CD4-positive, alpha-beta T cell treated with Interleukin-15 for 4 hours (primary cell): ENCODE measurements at places on chromosomes 4 and X.

- no peak for DNase-seq
Measured at GRCh38 chr4:125191232-125191631, 123.5 kb upstream of the FAT4 start.

DNA sequence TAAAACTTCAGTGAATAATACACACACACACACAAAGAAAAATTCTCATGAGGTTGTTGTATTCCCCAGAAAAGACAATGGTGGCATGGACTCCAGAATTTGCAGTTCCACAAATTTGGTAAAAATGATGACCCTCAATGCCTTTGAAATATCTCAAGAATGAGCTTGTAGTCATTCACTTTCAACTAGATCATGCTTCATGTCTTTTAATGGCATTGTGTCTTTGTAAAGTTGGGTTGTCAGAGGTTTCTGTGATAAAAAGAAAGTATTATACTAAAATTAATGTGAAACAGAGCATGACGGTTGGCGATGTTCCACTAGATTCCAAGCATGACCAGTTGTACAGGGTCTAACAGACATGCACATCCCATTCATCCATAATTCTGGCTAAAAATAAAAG is 685.0 kb upstream of the FRG1 start:
- DNase-seq = no peak

DNA sequence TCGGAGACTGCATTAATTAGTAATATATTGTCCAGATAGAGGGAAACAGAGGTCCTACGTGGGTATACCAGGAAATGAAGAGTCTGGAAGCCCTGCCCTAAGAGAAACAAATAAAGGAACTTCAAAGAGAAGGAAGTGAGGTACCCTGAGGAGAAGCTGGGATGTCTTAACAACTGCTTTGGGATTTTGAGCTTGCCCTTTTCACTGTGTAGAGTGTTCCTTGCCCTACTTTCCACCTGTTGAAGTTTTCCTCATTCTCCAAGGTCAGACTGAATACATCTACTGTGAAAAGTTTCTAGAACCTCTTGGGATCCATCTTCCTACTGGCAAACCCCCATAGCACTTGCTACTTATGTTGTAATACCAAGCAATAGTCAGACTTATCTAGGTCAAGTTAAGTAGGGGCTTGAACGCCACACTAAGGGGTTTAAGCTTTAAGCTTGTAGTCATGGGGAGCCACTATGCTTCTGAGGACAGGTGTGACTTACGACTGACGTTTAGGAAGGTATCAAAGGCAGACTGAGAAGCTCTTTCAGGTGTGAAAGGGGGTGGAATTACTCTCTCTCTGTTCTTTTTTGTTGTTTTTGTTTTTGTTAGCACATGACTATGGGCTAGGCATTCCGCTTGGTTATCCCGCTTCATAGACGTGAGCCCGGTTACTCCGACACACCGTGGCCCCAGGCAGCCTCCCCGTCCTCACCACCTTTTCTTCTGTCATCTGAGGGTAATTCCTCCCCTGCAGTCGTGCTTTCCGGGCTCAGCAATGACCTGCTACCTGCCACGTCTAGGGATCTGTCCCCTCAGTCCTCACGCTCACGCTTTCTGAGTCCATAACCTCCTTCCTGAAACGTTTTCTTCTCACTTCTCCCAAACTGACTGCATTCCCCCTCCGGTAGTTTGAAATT is 959 bp upstream of the REST start:
- DNase-seq = peak; percentile 2

DNA sequence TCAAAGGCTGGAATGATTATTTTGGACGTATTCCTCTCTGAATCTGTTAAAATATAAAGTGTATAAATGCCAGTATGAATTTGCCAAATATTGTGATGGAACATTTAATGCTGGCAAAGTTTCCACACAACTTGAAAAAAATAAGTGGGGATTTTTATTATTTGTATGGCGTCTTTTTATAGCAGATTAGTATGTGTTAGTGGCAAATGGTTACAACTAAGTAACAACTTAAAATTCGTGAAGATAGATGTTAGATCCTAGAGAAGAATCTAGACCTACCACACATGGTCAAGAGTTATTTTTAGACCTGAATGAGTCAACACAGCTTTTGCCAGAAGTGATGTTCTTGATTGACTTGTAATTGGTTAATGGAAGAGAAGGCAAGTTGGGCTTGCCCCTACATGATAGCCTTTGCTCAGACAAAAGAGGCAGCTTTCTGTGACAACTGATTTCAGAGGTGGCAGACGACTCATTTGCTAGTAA is 4.8 kb downstream of the CPE start:
- DNase-seq = no peak

DNA sequence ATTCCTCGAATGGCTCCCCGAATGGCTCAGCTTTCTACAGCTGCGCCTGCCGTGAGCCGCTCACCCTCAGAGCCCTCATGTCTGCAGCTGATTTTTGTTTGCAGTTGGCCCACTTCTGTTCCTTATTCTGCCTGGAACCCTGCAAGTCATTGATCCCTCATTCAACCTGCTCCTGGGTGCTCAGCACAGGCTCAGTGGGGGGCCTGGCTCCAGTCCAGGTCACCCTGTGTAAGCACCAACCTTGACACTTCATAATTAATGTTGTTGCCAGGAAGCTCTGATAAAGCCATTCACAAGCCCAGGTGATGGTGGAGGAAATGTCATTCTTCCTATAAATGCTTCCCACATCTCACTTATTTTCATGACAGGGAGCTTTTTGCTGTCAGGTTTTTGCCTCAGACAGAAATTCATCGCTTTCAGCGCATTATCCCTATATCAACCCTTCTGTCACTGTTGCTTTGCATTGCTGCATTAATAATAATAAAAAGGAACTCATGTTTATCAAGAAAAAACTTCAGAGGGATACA is 85.7 kb downstream of the F11 start:
- DNase-seq = no peak

- DNase-seq = no peak
Measured at GRCh38 chrX:136183917-136184316, 36.6 kb downstream of the FHL1 start.

GRCh38 chr4:47002580-47002979 is 9.2 kb upstream of the GABRA4 start:
- no peak for DNase-seq

DNA sequence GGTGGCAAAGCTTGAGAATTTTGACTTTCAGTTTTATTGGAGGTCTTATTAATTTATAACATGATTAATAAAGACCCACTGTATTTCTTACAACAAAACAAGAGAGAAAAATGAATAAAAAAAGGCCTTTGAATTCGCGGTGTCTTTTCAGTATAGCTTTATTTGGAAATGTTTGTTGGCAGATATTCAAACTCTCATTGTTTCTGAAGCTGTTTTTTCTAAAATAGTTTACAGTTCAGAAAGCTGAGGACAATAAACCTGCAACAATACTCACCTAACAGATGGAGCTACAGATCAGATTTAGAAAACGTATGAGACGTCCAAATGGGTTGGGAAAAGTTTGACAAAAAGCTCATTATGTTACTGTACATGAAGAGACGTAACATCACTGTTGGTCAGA is 2.4 kb upstream of the SPARCL1 start:
- DNase-seq = no peak

DNA sequence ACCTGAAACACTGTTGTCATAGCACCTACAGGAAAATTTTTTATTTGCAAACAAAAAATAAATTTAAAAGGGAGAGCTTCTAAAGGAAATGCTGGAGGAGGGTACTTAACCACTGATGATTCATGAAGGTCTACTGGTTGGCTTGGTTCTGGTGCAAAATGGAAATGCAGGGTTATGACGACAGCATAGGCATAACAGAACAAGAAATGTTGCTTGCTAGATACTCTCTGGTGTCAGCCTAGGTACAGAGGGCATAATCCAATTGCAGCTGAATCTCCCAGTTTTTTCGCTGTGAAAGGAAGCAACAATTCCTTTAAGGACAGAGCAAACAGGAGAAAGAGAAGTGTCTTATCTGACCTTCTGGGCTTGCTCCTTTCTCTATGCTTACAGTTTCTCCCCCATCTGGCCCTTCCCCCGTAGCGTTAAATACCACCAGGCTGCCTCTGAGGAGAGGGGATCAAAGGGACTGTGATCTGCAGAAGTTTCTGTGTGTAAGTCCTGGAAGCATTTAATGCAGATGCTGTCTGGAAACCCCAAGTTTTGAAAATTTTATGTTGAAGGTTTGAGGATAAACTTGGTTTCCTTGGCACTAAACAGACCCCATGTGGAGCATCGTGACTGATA is 23.7 kb upstream of the CASK start:
- DNase-seq = peak; percentile 7

DNA sequence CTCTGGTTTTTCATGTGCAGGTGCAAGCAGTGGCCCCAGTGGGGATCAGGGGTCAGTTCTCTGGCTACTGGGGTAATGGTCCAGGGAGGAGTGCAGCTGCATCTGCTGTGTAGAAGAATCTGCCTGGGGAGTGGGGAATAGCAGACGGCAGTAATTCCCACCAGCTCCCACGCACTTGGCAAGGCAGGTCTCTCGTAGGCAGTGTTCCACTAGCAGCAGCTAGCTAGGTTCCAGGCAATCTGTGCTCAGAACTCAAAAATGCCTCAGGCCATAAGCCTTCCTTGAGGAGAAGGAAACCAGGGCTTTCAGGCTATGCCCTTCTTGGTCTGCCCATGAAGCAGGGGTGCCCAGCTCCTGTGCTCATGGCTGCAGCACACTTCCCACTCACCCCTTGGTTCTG is 38.8 kb downstream of the DCLK2 start:
- DNase-seq = no peak

DNA sequence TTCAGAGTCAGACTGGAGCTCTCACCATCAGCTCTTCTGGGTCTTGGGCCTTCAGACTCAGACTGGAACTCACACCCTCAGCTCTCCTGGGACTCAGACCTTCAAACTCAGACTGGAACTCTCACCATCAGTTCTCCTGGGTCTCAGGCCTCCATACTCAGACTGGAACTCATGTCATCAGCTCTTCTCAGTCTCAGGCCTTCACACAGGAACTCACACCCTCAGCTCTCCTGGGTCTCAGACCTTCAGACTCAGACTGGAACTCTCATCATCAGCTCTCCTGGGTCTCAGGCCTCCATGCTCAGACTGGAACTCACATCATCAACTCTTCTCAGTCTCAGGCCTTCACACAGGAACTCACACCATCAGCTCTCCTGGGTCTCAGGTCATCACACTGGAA is 147.2 kb upstream of the MXRA5 start:
- DNase-seq = no peak

DNA sequence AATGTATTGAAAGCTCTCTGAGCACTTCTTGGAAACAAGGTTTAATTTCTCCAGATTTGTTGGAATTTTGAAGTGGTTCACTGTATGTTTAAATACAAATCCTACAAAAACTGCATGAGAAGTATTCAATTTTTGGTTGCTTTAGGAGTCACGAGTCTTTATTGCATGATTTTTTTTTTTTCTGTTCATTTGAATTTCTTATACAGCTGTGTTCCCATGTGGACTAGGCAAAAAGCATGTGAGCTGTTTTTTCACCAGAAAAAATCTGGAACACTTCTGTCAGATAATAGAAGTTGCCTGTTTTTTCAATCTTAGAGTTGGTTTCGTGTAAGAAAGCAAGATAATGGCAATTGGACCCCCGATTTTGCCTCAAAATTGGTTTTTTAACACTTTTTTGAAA is 66.4 kb downstream of the SLC9A6 start:
- DNase-seq = no peak
